Right atrium auricular region (tissue), 2 donors: ENCODE measurements at places on chromosomes 3 and 15.

- no peak overlapping the region for H3K4me3 ChIP-seq
- H3K27ac ChIP-seq = no peak overlapping the region
- H3K36me3 ChIP-seq = no peaks in the 10 kb centered on the region
- no peaks in the 10 kb centered on the region for H3K27me3 ChIP-seq
- no peak for DNase-seq
Measured at GRCh38 chr15:69983696-69984265, 113.9 kb downstream of the TLE3 start.

- no peaks in the 10 kb centered on the region for H3K27me3 ChIP-seq
- no peaks in the 10 kb centered on the region for H3K4me1 ChIP-seq
- no peaks in the 10 kb centered on the region for H3K36me3 ChIP-seq
- H3K27ac ChIP-seq = no peak overlapping the region
- H3K4me3 ChIP-seq = no peak overlapping the region
Measured at GRCh38 chr15:77856705-77857346, 220.7 kb downstream of the TBC1D2B start.

- no peak for DNase-seq
- H3K4me3 ChIP-seq = no peak overlapping the region
- H3K4me1 ChIP-seq = no peaks in the 10 kb centered on the region
- no peaks in the 10 kb centered on the region for H3K36me3 ChIP-seq
- H3K27me3 ChIP-seq = no peaks in the 10 kb centered on the region
- H3K27ac ChIP-seq = no peak overlapping the region
Measured at GRCh38 chr3:19394946-19395345, 246.6 kb downstream of the KCNH8 start.

GRCh38 chr3:37990527-37990926 lies at the start of gene VILL:
Gene VILL, plus strand, starts transcription at chr3:37990786. Its CDS starts 2,887 bp downstream, at chr3:37993673.
- H3K36me3 ChIP-seq = no peaks in the 10 kb centered on the region
- H3K27ac ChIP-seq = no peak within 1 kb of the TSS
- no peak for DNase-seq
- no peaks in the 10 kb centered on the region for H3K27me3 ChIP-seq
- H3K4me3 ChIP-seq = no peak within 1 kb of the TSS

DNA sequence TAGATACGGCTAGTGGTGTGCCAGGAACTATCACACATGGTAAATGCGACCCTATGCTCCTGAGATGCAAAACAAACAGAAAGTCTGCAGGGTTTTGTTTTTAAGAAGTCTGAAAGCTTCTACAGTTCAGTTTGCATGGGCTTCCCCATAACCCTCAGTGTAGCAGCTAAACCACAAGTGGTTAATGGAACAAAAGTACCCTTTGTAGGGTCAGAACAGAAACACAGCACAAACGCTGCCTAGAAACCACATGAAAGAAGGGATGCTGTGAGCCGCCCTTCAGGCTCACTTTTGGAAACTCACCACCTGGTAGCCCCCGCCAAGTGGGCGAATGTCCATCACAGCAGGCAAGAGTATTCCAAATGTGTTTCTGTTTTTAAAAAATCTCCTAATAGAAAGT lies 46.2 kb downstream of the CTDSPL start:
- no peaks in the 10 kb centered on the region for H3K36me3 ChIP-seq
- no peaks in the 10 kb centered on the region for H3K27me3 ChIP-seq
- H3K4me1 ChIP-seq = no peaks in the 10 kb centered on the region
- DNase-seq = no peak

DNA sequence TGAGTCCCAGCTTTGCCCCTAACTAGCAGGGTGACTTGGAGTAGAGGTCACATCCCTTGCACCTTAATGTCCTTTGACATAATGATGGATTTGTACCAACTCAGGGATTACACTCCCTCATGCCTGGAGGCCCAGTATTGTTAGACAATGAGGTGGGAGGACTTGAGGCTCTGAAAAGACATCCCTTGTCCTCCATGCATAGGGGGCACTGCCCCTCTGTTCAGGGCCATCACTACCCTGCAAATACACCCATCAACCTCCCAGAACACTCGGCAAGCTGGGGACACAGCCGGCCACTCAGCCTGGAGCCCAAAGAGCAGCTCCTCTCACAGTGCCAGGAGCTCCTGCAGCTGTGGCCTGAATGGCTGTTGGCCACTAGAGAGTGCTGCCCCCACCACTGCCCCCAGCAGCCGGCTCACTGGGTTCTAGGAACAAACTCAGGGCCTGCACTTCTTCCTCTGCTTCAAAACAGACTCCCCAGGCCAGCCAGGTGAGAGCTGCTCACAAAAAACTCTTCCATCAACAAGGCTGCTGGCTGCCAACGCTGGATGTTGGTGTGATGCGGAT lies 90.2 kb downstream of the GABRB3 start:
- no peak for DNase-seq
- no peaks in the 10 kb centered on the region for H3K4me1 ChIP-seq
- H3K36me3 ChIP-seq = no peaks in the 10 kb centered on the region

DNA sequence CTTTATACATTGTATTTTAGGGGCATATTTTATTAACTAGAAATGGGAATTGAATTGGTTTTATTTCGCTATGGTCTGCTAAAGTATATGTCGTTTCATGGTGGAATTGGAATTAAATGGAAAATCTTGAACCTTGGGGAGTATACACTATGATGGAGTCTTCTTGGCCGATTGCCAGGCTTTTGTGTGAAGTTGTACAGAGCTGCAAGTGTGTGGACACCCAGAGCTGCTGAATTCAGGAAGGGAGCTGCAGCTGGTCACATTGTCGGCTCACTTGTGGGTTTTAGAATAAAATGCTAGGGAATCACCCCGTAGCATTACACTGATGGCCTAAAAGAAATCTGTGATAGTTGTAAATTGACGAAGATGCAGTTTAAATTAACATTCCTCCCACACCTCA lies 35.1 kb downstream of the USP3 start:
- no peak overlapping the region for H3K4me3 ChIP-seq
- no peak for DNase-seq
- H3K27ac ChIP-seq = no peak overlapping the region

- H3K4me3 ChIP-seq = no peak overlapping the region
- no peaks in the 10 kb centered on the region for H3K36me3 ChIP-seq
- H3K27ac ChIP-seq = no peak overlapping the region
- no peaks in the 10 kb centered on the region for H3K27me3 ChIP-seq
- no peak for DNase-seq
Measured at GRCh38 chr3:45082142-45082538, 56.0 kb downstream of the CLEC3B start.

DNA sequence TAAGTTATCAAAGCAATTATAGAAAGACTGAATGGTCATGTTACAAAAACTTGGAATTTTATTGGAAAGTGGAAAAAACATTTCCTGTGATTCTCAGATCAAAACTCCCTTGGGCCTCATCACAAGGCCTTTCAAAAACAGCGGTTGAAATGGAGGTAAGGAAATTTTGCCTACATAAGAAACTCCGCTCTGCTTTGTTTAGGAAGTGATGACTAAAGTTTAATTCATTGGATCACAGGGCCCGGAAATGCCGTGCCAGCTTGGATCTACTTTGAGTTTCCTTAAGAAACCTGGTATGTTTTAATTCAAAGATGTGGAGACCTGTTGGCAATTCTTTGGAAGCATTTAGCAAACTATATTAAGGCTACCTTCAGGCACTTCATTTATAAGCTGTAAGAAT lies 143.9 kb upstream of the MME start:
- no peak for DNase-seq
- no peak overlapping the region for H3K27ac ChIP-seq
- no peaks in the 10 kb centered on the region for H3K36me3 ChIP-seq
- H3K4me1 ChIP-seq = no peaks in the 10 kb centered on the region
- no peak overlapping the region for H3K4me3 ChIP-seq

- no peaks in the 10 kb centered on the region for H3K36me3 ChIP-seq
- DNase-seq = no peak
- no peak overlapping the region for H3K4me3 ChIP-seq
- H3K27ac ChIP-seq = no peak overlapping the region
Measured at GRCh38 chr3:102092617-102093466, 243.5 kb downstream of the NFKBIZ start.

- H3K4me1 ChIP-seq = peaks cover 54% of the 10 kb centered on the region
- DNase-seq = peak; percentile 82
- H3K27me3 ChIP-seq = no peaks in the 10 kb centered on the region
- H3K4me3 ChIP-seq = no peak overlapping the region
Measured at GRCh38 chr3:134326760-134327593, 47.3 kb downstream of the AMOTL2 start.

DNA sequence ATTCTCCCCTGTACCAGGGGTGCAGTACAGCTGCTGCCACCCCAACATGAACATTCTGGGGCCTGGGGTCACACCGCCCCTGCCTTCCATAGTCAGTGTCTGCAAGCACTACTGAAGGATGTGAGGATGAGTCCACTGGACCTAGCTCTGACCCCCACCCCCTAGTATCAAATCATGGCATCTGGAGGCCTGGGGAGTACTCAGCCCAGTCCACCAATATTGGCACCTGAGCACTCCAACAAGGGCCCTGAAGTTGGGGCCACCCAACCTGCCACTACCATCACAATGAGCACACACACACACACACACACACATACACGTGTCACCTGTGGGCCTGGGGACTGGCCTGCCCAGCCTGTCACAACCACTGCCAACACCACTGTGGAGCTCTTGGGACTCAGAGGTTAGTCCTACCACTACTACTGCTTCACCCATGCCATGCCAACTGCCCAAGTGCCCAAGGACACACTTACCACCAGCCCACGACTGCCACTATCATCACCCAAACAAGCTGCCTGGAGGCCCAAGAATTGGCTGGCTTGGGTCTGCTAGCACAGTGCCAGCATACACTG lies 253.9 kb downstream of the MCTP2 start:
- H3K4me1 ChIP-seq = no peaks in the 10 kb centered on the region
- H3K4me3 ChIP-seq = no peak overlapping the region
- no peak for DNase-seq
- H3K36me3 ChIP-seq = no peaks in the 10 kb centered on the region

DNA sequence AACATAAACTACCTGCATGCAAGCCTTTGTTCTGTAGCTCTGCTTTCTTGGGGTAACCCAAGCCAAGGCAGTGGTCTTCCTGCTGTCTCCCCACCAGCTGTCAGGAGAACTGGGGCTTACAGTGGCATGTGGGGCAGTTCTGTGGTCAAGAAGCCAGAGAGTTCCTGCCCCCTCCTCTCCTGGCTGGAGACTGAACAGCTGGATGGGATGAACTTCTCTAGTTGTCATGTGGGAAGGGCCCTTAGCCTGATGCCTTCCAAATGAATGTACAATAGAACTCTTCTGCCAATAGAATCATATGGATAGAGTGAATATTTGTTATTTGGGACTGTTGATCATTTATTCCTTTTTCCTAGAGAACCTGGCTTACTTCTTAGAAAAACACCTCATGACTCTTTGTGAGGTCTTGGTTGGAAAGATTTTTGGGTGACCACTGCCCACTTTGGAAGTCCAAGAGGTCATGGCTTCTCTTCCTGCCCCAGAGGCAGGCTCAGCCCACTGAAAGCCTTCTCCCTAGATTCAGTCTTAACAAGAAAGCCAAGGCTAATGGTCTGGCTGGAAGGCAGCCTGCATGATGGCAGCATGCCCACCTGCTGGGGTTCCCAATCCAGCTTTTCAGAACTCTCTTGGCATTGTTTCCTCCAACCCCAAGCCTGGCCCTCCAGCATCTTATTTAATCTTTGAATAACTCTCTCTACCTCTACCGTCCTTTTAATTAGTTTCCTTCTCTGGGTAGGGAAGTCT lies 462.9 kb upstream of the PROK2 start:
- H3K4me1 ChIP-seq = no peaks in the 10 kb centered on the region
- no peaks in the 10 kb centered on the region for H3K36me3 ChIP-seq
- H3K27me3 ChIP-seq = no peaks in the 10 kb centered on the region
- H3K27ac ChIP-seq = no peak overlapping the region
- no peak overlapping the region for H3K4me3 ChIP-seq

DNA sequence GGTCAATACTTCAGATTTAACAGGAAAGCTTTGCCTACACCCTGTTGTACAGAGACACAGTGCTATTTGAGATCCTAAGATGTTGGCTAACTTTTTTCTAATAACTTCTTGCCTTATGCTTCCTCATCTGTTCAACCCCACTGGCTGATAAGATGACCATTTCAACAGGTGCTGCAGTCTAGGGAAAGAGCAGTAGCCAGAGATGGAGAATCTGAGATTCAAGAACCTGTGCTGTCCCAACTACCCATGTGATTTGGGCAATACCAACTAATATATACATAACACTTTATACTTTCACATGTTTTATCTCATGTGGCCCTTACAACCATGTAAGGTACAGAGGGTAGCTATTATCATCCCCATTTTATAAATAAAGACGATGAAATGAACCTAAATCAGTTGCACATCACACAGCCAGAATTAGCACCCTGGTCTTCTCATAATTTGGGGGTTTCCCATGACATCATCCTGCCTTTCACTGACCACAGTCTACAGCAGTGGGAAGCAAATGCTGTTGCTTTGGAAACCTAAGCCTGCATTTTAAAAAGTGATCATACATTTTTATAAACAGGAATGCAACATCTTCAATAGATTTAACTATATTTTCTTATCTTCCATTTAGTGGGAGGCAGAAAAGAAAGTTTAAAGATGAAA lies 9.7 kb downstream of the TTC23 start:
- no peak overlapping the region for H3K4me3 ChIP-seq
- peaks cover 11% of the 10 kb centered on the region for H3K36me3 ChIP-seq
- no peak for DNase-seq

DNA sequence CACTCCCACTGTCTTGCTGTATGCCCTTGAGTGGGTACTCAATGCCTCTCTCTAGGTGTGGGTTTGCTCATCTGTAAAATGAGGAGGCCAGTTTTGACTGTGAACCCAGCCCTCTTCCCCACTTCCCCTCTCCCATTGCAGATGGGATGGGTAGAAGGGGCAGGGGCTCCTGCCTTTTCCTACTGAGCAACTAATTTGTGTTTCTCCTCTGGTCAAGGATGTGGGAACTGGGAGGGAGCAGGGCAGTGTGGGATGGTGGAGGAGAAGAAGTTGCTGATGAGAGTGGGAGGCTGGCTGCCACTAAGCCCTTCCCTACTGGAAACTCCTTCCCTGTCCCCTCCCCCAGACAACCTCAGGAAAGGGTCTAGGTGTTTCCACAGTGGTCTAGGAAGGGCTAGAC lies 20.1 kb upstream of the ANKDD1A start:
- no peaks in the 10 kb centered on the region for H3K36me3 ChIP-seq
- no peak for DNase-seq
- H3K4me1 ChIP-seq = peaks cover 38% of the 10 kb centered on the region
- no peaks in the 10 kb centered on the region for H3K27me3 ChIP-seq

DNA sequence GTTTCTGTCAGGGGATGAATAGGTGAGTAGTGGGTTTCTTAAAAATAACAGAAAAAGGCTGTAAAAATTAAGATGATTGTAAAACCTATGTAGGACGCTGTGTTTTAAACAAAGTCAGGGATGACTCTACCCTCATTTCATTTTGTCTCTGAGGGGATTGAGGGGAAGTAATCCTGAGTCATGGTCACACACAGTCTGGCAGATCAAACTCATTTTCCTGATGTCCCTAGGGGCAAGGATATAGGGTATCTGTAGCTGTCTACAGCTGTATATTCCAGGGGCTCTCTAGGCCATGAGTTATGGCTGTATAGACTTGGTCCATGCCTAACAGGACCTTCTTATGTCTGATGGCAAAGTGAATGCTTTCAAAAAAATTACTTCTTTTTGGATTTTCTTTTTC lies 421.1 kb downstream of the PDCD6IP start:
- no peak for DNase-seq
- H3K27me3 ChIP-seq = no peaks in the 10 kb centered on the region
- no peaks in the 10 kb centered on the region for H3K36me3 ChIP-seq
- H3K4me1 ChIP-seq = no peaks in the 10 kb centered on the region
- no peak overlapping the region for H3K27ac ChIP-seq
